ENCODE measurements at places on chromosomes 11 and 22.

DNA sequence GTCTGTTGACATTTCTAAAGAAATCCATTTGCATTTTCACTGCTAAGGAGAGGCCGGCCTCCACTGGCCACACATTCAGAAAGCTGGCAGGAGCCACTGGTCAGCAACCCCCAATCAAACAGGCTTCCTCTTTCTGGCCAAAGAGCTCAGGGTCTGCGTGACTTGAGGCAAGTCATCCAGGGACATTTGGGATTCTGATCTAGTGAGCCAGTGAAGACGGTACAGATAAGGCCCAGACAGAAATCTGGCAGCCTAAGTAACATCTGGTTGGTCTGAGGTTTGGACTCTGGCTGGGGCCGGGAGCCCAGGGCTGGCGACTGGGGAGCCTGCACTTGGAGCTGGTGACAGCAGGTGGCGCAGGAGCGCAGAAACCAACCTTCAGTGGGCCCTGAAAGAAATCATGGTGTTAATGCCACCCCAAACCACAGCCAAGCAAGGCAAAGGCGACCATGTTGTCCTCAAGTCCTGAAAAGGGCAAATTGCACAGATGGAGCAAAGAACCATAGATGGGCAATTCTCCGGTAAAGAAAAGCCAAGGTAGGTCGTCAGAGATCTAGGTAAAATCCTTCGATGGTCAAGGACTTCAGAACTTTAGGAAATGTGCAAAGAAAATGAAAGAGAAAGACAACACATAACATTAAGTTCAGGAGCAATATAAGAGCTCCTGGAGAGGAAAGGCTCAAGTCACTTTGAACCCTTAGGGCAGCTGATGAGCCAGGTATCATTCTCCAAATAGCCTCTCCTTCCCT, 99.4 kb upstream of the BLID start:
- no peak for DNase-seq

DNA sequence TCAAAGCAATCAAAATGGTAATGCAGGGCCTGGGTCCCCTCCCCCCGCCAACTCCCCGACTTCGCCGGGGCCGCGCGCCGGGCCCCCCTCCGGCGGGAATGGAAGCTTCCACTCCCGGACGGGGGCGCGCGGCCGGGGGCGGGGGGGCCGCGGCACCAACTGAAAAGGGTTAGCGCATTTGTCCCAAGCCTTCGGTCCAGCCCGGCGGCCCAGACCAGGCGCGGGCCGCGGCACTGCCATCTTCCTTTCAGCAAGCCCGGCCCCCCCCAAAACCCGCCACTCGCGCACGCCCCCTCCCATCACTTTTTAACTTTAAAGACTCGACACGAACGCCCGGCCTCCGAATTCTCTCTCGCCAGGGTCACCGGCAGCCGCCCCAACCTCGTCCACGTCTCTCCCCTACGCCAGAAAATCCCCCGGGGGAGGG, 2.8 kb downstream of the PHF21B start:
- no peak for DNase-seq

DNA sequence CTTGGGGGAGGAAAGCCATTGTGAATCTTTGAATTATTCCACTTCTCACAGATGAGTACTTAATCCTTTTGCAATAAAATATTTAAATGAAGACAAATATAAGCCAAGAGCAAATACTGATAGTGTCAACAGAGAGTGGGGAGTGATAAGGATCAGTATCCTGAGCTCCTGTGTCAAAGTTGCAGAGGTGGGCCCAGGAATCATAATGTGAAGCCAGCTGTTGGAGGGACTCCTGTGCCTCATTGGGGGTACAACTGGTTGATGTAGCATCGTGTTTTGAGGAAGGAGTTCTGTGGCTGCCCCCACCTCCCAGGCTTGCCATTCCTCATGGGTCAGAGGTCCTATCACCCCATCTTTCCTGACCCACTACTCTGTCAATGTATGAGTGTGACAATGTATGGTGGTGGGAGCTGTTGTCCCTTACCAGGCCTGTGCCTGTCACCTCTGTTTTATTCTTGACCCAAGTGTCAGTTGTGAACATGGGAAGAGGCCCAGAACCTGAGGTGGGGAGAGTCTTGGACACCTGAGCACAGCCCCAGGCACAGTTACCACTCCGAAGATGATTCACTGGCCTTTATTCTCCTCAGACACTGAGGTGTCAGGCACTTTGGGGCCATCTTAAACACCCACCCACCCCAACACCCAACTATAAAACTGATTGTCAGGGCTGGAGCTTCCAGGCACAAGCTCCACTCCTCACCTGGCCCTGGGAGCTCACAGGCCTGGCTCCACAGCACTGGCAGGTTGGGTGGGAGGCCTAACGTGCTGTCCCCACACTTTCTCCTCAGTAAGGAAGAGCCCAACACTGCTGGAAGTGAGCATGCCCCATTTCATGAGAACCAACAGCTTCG, 38.4 kb downstream of the KCNQ1OT1 start:
- DNase-seq, result no peak

- DNase-seq, result no peak
Observed at GRCh38 chr22:27808451-27809225, 7.1 kb upstream of the MN1 start.

GRCh38 chr11:7448201-7448600, 37.1 kb upstream of the OLFML1 start:
- DNase-seq, result no peak

DNA sequence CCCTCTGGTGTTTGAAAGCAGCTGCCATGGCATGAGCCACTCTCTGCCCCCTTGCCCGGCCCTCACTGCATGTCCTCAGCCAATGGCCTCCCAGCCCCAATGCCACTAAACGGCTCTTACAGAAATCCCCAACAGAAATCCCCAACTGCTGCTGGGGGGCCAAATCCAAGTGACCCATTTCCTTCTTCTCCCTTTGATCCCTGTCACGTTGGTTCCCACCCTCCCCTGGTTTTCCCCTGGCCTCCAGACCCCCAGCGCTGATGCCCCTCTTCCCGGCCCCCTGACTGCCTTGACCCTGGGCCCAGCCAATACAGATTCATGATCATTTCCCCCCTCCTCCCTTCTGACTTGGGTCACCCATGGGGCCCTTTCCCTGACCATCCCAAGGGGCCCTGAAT, 30.9 kb downstream of the IGLL1 start:
- DNase-seq, result no peak

DNA sequence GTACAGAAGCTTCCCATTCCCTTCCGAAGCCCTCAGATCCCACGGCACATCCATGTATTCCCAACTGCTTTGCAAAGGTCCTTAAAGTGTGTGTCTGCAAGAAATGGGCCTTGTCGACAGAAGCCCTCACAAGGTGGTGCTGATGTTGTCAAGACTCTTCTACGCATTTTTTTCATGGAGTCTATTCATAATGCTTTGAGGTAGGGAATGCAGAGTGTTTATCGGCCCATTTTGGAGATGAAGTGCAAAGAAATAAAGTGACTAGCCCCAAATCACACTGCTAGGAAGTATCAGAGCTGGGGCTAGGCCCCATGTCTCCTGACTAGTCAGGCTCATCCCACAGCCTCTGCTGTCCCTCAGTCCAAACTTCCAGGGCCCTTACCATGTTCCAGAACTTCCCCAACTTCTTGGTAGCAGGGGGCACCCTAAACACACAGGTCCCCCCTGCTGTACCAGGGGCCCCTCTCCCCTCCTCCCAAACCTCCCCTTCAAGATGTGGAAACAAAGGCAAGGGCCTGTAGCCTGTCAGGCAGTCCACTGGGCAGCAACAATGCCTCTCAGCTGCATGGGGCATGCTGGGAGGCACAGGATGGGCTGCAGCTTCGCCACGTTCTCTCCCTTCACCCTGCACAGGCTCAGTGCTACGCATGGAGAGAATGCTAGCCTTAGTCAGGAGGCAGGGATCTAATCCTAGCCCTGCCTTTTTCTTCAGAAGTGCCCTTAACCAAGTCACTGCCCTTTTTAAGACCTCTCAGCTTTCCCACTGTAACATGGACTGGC, 7.8 kb downstream of the IL18BP start:
- DNase-seq, result no peak

DNA sequence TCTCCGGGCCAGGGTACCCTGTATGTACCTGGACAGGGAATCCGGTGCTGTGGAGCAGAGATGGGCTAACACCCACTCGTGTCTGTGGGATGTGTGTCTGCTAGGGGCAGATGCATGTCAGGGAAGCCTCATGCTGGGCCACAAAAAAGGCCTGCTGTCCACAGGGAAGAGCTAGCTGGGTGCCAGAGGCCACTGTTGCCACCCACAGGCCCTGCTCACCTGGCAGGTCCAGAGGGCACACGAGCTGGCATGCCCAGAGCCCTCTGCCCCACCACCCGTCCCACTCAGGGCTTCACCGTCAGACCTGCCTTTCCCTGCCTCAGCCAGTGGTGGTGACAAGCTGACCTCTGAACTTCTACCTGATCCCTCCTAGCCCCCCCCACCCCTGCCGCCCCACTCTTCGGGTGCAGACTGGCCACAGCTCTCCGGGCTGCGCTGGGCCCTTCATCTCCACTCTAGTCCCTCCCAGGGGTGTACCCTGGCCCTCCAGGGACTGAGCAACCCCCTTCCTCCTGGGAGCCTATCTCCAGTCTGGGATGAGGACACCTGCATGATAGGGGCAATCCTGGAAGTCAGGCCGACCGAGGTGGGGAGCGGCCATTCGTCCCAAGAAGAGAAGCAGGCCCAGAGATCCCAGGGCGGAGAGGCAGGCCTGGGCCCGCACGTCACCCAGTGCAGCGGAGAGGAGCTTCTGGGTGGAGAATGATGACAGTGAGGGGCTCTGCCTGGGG, 1.4 kb downstream of the SLC25A22 start:
- no peak for DNase-seq
